ENCODE measurements at places on chromosomes 2 and 18.

DNA sequence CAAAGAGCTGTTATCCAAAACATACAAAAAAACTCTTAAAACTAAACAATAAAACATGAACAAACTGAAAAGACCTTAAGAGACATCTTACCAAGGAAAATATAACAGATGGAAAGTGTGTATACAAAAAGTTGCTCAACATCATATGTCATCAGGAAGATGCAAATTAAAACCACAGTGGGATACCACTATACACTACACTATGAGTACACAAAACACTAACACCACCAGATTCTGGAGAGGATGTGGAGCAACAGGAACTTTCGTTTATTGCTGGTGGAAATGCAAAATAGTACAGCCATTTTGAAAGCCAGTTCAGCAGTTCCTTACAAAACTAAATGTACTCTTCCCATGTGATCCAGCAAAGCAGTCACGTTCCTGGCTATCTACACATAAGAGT, 221.4 kb downstream of the CMPK2 start:
- DNase-seq = no peak

DNA sequence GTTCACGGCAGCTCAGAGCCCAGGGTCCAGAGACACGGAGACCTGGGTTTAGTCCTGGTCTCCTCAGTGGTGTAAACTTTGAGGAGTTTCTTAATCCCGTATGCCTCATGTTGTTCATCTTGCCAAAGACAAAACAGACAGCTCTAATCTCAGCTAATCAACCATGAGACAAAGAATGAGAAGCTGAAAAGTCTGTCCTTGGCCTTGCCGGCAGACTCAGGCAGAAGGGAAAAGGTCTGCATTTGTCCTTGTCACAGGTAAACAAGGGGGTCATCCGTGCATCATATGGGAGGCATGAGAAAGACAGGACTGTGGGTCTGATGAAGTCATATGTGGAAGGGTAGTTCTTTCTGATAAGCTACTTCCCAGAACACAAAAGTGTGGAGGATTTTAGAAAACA, 1.8 kb upstream of the ARMC9 start:
- DNase-seq = no peak

DNA sequence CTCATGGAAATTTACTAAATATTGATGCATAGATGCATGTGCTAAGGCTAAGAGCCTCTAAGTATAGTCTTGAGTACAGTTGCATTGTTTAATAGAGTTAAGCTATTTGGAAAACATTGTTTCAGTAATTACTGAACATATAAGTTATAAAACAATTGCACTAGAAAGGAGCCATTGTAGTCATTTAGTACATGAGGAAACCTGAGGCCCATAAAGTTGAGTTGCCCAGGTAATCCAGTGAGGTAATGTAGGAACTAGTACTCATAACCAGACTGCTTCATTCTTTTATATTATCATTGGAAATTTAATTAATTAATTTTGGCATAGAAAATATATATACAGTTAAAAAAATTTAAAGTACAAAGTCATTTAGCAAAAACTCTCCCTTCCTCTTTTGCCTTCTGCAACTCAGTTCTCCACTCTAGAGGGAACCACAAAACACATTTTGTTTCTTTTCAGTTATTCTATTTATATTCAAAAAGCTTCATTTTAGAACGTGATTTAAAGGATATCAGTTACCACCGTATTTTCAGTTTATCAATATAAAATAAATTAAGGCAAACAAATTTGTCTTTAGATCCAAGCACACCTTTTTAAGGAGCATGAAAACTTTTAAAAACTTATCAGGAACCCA, 27.8 kb upstream of the TBR1 start:
- DNase-seq = no peak

DNA sequence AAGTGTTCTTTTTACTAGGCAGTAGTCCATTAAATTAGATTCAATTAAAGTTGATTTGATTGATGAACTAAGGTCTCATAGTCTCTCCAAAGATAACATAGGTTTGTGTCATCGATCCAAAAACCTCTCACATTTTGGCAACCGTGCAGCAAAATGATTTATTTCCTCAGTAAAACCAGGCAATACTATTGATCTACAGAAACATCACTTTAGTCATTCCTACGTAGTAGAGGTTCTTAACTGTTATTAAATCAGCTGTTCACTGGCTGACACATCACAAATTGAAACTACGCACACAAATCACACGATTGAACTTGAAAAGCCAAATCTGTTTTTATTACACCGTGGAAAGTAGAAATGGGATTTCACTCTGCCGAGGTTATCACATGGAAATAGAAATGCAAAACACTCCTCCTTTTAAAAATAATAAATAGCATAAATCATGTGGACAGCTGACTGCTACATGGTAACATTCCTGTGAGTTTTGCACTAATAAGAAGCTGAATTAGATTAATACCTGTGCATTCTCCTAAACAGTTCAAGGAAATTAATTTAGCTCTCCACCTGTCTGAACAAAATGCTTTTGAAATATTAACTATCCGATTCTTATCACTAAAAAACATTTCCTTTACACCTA, 262.5 kb downstream of the CDH20 start:
- peak; percentile 66 for DNase-seq

DNA sequence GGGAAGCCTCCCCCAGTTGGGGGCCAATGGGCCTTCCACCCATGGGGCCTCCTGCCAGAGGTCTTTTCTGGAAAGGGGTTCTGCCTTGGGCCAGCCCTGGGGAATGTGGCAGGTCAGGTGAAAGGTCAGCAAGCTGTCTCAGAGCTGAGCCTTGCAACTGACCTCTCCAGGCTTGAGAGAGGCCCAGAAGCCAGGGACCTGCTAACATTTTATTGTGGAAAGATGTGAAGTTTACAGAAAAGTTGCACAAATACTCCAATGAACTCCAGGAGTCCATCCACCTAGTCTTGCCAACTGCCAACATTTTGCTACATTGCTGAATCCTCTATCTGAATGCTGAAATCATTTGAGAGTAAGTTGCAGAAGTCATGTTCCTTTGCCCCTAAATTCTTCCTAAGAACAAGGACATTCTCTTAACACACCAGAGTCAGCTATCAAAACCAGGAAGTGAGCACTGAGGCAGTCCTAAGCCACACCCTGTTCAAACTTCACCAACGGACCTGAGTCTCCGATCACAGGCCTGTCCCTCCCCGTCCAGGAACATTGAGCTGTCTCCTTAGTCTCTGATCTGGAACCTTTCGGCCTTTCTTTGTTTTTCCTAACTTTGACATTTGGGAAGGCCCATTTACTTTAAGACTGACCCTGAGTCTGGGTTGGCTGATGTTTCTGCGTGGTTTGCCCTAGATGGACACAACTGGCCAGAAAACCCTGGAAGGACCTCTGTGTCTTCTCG, 4.0 kb downstream of the SNORC start:
- DNase-seq = no peak

GRCh38 chr2:153416071-153416470, 62.5 kb downstream of the RPRM start:
- DNase-seq = no peak

Data from fibroblast of skin of left biceps (primary cell).